T-helper 2 cell (primary cell): ENCODE measurements at places on chromosomes 5 and 9.

DNA sequence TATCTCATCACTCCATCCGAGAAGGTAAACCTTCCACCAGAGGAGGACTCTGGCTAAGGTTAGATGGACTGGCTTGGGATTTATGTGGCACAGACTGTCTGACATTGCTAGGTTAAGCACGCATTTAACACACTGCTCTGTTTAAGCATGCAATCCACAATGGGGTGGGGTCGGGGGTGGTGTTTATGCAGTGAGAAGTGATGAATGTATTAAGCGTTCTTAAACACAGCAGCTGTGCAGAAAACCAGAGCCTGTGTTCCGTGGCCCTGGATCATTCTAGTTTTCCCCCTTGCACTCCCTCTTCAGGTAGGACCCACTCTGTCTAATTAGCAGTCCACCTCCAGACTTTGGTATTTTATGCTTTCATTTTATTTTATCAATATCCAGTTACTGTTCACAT is 46.4 kb downstream of the STXBP1 start:
- no peak for DNase-seq

DNA sequence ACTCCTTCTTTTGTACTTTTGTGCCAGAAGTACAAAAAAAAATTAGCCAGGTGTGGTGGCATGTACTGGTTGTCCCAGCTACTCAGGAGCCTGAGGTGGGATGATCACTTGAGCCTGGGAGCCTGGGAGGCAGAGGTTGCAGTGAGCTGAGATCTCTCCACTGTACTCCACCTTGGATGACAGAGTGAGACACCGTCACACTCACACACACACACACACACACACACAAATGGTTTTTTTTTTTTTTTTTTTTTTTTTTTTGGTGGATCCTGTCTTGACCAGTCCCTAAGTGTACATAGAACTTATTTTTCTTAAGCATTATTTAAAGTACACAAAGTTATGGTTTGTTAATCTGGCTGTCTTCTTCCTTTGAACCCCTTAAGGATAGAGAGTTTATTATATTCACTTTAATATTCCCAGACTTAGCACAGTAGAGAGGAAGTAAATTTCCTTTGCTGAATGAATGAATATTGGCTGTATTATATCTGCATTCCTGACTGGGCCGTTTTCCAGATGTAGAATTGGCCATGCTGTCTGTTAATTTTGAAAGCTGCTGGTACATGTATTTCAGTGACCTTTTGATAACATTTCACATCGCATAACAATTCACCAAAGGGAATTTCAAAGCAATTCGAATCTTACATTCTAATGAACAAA is 429.0 kb upstream of the ZNF608 start:
- no peak for DNase-seq

GRCh38 chr9:126763130-126763764 is 41.6 kb upstream of the ZBTB43 start:
- DNase-seq: no peak

DNA sequence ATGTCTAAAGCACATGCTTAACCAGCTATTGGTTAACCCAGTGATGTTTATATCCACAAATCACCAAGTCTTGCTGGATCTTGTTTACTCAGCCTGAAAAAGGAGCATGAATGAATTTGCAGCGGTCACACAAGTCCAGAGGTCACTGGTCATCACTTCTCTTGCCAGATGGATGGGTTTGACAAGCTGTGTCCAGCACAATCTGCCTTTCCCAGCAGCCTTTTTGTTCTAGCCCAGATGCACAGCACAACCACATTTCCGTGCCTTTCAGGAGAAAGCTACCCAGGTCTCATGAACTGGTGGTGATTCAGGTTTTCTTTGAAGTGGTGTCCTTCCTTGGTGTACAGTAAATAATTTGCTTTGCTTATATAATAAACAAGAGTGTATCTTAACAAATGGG is 32.1 kb downstream of the TMEM252 start:
- no peak for DNase-seq

- peak; percentile 35 for DNase-seq
Measured at GRCh38 chr9:109903515-109904138, 123.6 kb downstream of the PALM2AKAP2 start.

- no peak for DNase-seq
Measured at GRCh38 chr9:95721061-95721531, 154.4 kb upstream of the ERCC6L2 start.

GRCh38 chr9:135408476-135409254 is 70.9 kb upstream of the PPP1R26 start:
- no peak for DNase-seq

- DNase-seq: no peak
Measured at GRCh38 chr5:135690466-135690865, 111.7 kb upstream of the CXCL14 start.

DNA sequence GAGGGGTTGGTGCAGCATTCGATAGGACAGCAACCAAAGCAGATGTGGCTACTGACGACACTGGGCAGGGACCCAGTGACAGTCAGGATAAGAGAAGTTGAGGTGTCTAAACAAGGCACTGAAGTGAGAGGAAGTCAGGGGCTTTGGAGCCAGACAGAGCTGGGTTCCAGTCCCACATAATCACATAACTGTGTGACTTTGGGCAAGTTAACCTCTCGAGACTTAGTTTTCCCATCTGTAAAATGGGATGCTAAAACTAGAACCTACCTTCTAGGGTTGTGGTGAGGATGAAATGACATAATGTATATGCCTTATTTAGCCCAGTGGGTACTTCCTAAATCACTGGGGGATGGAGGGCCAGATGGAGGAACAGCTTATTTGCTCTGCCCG is 3.1 kb downstream of the ANGPTL2 start:
- no peak for DNase-seq

GRCh38 chr9:130955947-130956621 is 17.0 kb upstream of the FIBCD1 start:
- DNase-seq: no peak

DNA sequence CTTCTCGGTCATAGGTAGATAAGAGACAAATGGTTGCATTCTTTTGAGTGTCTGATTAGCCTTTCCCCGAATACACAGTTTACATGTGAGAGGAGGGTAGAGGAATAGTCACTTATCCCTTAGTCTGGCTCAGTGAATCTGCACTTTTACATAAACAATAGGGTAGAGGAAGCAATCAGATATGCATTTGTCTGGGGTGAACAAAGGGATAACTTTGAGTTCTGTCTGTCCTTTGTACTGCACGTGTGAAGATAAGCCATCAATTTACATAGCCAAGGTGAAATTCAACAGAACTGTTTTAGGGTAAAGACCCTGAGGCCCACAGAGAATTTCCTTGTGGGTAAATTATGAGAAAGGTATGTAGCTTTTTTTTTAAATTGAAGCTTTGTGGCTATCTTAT is 10.1 kb upstream of the IGFBPL1 start:
- no peak for DNase-seq

- peak; percentile 27 for DNase-seq
Measured at GRCh38 chr9:127578952-127579853, 32.9 kb upstream of the STXBP1 start.

DNA sequence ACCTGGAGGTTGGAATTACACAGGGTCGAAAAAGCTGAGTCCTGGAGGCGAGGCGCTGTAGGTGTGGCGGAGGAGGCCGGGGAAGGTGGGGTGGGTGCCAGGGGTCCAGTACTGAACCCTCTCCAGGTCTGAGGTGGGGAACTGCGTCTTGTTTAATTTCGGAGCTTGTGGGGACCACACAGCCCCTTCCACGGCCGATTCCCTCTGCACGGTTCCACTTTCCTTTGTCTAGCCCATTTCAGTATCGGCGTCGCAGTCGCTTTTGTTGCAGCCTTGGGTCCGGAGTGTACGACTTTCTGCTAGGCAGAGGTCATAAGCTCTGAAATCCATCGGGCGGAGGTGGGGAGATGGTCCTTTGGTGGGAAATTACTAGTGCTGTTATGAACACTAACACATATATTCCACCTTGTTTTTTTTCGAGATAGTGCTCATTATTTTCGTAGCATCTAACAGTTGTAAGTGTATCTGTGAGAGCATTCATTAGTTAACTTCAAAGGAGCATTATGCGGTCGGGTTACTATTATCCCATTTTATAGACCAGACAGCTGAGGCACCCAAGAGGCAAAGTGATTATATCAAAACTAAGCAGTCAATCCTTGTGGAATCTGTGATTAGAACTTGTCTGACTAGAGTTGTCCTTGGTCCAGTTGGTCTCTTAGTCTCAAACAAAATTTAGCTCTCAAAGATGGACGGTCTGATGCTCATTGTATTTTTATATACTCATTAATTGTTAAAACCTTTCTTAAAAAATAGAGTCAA is 737 bp downstream of the RNF180 start:
- no peak for DNase-seq

DNA sequence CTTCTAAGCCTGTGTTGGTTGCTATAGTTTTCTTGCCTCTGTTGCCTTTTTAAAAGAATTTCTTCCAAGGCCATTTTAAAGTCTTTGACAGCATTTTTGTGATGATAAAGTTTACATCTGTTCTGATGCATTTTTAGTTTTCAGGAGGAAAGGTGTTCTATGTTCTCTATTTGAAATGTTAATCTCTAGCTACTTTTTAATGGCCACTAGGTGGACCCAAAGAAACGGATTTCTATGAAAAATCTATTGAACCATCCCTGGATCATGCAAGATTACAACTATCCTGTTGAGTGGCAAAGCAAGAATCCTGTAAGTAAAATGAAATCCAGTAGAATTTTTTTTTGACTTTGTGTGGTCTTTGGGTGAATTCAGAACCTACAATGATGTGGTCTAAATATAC is 60.2 kb downstream of the MELK start:
- no peak for DNase-seq

GRCh38 chr9:114210136-114210535 is 54.8 kb downstream of the COL27A1 start:
- DNase-seq: no peak

DNA sequence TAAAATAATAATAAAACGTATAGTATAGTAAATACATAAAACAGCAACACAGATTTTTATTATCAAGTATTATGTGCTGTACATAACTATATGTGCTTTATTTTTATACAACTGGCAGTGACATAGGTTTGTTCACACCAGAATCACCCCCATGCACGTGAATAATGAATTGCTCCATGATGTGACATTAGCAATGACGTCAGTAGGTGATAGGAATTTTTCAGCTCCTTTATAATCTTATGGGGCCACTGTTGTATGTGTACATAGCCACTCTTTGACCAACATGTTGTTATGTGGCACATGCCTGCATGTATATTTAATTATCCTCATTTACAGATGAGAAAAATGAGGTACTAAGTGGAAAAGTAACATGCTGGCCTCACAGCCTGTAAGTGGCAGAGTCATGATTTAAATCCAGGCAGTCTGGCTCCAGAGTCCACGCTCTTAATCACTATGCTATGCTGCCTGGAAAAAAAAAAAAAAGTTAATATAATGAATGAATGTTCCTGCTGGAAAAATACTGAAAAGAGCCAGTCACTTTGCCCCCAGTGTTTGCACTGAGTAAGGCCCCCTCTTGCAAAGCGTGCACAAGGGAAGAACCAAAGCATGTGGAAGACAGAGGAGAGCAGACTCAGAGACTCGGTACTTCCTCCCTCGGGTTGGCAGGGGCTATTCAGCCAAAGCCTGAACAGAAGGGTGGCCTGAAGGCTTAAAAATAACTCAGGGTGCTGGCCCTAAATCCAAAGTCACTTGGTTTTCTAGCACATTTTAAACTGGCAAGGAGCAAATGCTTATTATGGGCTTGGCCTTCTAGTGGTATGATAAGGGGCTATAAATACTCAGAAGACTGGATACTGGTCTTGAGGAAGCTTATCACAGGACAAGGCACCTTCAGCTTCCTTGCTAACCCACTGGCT is 206.8 kb downstream of the GLIS3 start:
- DNase-seq: no peak

DNA sequence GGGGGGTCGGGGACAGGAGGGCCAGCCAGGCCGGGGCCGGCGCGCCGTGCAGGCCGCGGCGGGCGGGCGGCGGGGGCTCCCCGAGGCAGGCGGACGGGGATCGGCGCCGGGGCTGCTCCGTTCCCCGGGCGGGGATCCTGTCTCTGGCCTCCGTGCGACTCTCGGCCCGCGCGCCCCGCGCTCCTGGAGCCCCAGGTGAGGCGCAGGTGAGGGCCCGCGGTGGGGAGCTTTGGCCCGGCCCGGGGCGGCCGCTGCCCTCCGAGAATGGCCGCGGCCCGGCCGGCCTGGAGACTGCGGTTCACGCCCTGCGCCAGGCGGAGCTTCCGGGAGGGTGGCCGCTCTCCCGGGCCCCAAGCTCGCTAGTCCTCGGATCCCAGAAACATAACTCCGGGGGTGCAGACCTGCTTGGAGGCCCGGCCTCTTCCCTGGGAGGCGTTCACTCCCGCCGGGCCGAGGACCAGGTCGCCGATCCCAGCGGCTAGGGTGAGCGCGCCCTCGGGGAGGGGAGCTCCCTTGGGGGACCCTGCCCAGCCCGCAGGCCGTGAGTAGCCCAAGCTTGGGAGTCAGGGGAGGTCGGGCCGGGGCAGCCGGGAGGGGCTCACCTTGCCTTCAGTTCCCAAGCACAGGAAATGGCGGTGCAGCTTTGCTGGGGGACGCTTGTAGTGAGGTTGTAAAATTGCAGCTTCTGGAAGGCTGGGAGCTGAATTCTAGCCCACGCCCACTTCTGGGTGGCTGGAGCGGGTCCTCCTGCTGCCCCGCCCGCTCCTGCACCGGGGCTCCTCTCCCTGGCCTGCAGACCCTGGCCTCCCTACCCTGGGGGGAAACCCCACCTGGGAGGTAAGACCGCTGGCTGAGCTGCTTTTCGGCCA is 723 bp downstream of the PPP1R26 start:
- DNase-seq: no peak

GRCh38 chr5:37206736-37207135 is 42.4 kb downstream of the CPLANE1 start:
- DNase-seq: no peak

GRCh38 chr9:114908104-114908622 is 22.2 kb downstream of the TNFSF8 start:
- DNase-seq: no peak

GRCh38 chr9:134570151-134570621 is 71.4 kb upstream of the COL5A1 start:
- DNase-seq: no peak

DNA sequence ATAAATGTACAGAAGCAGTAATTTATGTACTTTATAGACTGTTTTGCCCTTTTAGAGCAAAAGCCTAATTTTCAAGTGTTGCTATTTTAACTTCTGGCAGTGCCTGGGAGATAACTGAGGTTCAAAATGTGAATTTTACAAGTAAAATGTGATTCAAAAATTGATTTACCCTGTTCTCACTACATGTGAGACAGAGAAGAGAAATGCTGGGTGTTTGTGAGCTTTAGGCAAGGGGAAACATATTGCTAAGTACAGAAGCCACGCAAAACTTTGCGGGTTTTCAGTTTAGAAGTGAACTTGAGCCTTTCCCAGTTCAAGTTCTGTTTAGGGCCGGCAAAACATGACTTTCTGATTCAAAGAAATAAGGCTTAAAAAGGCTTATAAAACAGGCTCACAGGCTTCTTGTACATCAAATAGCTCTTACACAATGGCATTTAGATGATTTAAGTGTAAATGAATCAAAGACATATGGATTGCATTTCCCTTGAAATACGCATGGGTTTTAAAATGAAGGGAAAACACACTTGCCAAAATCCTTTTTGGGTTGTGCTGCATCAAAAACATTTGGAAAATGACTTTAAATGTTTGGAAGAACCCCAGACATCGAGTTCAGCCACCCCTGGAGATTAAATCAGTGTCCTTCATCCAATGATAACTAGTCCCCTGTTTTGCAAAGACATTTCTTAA is 370.8 kb upstream of the MEF2C start:
- no peak for DNase-seq
